IPS DF 6.9 (cell line): ENCODE measurements at places on chromosomes 1 and 21.

- no peak for DNase-seq
These were observed 9.4 kb upstream of the SESN2 start for GRCh38 chr1:28249866-28250295.

GRCh38 chr1:2300851-2301606 is 72.9 kb downstream of the SKI start:
- no peak for DNase-seq

DNA sequence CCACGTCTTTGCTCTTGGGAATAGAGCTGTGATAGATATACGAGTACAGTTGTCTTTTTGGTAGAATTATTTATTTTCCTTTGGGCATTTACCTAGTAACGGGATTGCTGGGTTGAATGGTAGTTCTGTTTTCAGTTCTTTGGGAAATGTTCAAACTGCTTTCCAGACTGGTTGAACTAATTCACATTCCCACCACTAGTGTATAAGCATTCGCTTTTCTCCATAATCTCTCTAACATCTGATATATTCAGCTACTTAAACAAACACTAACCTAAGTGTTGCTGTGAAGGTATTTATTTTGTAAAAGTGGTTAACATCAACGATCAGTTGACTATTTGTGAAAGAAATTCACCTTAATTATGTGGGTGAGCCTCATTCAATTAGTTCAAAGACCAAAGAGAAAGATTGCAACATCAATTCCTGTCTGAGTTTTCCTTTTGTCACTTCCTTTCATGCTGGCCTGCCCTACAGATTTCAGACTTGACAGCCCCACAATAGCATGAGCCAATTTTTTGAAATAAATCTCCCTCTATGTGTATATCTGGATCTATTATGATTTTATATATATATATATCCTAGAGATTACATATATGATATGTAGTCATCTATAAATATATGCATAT is 26.7 kb upstream of the DUSP10 start:
- no peak for DNase-seq

- no peak for DNase-seq
These were observed 17.9 kb downstream of the EPRS1 start for GRCh38 chr1:220028346-220028895.
